KBM-7 (cell line): ENCODE measurements at places on chromosomes 2 and 18.

GRCh38 chr2:38284971-38285370, 92.1 kb downstream of the ATL2 start:
- DNase-seq, result peak; percentile 46

- DNase-seq, result no peak
These were observed 316.5 kb downstream of the MTX2 start for GRCh38 chr2:176585791-176586190.

- peak; percentile 86 for DNase-seq
These were observed 302.2 kb upstream of the STON1 start for GRCh38 chr2:48227617-48228344.

GRCh38 chr2:205995260-205995659, 90.7 kb downstream of the INO80D start:
- no peak for DNase-seq

- DNase-seq, result peak; percentile 79
These were observed 9.8 kb upstream of the INO80D start for GRCh38 chr2:206095536-206096332.

DNA sequence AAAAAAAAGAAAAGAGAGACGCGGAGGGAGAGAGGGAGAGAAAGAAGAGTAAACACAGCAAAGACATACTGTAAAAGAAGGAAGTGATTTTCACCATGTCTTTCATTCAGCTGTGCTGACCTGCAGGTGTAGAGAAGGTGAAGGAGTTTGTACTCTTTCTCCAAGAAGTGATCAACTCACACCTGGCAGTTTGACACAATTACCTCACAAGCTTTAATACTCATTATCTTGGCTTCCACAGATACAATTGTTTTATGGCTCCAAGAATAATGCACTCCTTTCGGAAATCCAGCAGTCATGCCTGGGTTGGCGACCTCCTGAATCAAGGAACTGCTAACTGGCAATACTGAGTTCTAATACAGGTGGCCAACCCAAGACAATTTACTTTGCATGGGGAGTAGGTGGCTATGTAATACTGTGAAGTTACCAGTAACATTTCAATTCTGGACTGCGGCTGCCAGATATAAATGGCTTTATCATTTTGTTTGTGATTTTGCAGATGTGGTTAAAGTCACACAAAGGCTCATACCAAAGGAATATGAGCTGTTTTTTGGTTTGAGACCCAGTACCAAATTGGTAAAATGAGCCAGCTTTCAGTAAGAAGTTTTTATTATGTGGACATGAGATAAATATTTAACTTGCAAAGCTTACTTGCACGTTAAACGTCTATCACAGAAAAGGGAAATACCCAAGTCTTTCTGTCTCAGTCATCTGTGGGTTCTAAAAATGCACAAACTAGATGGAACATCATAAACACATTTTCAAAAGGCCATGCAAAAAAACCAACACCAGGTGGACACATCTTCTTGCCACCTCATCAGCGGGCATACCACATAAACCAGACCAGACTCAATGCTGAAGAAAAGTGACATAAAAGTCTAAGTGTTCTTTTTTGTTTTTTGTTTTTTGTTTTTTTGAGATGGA, 69.3 kb downstream of the NCKAP5 start:
- DNase-seq, result no peak

GRCh38 chr2:181780657-181781056, 100.3 kb upstream of the NEUROD1 start:
- DNase-seq, result no peak

DNA sequence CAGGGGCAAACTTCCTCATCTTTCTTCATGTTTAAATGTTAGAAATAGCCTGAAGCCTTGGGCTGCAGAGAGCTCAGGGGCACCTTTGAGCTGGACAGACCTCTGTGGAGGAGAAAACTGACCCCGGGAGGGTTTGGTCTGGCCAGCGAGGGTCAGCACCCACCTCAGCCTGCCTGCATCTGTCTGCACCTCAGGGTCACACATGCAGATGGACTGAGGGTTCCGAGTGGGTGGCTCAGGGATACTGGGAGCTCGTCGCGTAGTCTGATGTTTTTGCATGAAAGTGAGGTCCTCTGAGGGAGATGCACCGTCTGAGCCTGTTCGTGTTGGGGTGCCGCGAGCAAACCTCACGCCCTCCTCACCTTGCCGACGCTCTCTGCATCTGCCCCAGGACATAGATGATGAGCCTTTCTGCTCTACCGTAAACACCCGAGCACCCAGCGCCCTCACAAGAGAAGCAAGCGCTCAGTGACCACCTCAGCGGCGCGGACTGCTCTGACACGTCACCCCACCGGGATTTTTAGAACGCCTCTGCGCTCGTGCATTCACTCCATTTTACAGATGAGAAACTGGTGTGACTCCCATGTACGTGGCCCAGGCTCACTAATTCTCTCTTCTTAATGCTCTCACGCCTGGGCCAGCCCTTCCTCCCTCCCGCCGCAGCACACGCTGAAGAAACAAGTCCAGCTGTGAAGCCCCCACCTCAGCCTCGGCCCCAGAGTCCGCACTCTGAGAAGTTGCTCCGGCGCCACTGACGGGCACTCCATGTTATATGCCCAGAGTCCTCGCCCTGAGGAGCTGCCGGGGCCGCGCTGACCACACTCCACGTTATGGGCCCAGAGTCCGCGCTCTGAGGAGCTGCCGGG, 9.5 kb downstream of the KCNG2 start:
- no peak for DNase-seq

DNA sequence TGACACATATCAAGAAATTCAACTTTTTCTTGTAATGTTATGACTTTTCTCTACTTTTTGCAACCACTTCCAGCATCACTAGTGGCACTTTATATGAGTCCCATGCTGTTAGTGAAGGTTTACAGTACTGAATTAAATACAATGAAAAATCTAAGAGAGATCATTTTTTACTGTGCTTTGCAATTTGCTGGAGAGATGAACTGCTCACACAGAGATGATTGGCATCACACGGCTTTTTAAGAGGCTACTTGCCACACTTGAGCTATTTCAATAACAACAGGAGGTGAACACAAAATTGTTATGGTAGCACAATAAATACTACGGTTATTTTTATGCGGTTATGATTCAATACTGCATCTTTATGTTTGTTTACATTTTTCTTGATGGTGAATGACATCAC, 88.9 kb downstream of the DAW1 start:
- no peak for DNase-seq

DNA sequence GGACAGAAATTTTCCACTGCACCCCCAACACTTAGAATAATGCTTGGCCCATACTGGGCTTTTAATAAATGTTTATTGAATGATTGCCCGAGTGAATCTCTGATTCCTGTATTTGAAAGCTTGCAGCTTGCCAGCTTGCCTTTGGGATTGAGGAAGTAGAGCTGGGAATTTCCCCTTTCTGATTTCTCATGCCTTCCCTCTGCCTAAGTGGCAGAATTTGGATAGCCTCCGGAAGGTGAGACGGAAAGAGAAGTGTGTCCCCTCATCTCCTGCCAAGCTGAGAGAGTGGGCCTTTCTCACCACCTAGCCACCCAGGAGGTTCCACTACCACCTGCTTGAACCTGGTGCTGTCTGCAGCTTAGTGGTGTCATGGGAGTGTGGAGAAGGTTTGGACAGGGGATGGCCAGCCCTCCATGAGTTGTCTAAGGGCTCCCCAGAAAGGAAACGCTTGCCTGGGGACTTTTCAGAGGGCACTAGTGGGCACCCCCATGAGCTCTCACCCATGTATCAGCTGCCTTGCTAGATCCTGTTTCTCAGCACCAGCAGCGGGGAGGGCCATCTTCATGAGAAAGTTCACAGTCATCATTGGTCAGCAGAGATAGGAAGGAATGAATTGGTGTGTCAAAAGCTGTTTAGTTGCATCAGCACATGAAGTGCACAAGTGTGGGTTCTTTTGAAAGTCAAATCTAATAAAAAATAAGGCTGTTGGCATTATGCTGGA, 8.6 kb upstream of the NCOA1 start:
- DNase-seq, result peak; percentile 14

- DNase-seq, result no peak
These were observed 867.3 kb downstream of the TRIB2 start for GRCh38 chr2:13584020-13584419.

DNA sequence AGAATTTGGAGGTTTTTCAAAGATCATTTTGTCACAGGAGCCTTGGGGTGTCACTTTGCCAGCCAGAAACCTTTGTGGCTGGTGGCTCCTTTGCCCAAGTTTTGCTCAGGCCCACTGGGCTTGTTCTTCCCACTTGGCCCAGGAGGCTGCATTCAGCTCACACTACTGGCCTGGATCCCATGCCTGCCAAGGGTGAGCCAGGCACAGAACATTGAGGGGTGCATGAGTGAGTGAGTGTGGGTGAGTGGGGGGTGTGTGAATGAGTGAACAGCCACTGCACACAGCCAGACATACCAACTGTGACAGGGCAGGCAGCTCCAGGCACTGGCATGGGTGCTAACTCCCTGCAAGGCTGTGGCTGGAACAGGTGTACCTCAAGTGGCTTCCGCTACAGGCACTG, 39.6 kb downstream of the FAM171B start:
- no peak for DNase-seq

DNA sequence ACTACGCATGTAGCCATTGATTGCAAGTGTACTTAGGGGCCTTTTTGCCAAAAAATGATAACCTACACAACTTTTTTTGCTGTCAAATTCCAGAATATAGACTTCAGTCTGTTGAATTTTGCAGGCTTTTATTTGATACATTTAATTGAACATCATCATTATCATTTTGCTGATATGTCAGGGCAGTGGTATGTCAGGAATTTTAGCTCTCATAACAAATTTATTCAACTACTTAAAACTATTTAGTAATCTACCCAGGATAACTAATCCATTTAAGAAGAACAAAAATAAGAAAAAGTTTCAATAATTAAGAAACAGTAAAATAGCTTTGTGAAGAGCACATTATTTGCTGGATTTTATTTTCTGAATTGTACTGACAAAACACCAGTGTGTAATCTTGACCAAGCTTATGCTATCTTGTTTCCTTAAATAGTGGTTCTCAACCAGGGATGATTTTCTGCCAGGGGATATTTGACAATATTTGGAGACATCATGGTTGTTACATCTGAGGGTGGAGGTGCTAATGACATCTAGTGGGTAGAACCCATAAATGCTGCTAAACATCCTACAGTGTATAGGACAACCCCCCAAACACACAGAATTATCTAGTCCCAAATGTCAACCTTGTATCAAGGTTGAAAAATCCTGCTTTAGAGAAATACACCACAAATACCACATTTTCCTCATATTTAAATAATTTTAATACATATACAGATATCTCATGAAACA, 12.1 kb upstream of the TTN start:
- no peak for DNase-seq

- no peak for DNase-seq
These were observed 335.4 kb downstream of the DYSF start for GRCh38 chr2:71788601-71789240.

DNA sequence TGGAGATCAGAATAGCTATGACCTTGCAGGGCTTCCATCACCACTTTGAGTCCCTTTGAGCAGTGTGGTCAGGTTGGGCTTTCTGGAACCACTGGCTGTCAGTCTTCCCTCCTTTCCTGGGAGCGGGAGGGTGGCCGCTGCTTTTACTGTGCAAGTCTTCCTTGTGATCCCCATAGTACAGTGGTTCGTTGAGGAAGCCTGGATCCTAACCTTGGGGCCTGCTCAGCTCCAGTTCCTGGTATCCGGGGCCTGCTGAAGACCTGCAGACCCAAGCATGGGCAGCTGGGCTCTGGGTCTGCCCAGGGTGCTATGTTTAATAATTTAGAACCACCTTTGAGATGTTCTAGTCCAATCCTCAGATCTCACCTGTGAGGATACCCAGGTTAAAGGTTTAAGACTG, 104.2 kb downstream of the CLIP4 start:
- no peak for DNase-seq

DNA sequence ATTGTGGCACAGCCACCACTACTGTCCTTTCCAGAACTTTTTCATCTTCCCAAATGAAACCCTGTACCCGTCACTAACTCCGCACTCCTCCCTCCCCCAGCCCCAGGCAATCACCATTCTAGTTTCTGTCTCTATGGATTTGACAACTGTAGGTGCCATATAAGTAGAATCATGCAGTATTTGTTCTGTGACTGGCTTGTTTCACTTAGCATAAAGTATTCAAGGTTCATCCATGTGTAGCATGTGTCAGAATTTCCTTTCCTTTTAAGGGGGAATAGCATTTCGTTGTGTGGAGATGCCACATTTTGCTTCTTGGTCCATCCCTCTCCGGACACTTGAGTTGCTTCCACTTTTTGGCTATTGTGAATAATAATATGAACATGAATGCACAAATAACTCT, 842 bp upstream of the CKAP2L start:
- no peak for DNase-seq

DNA sequence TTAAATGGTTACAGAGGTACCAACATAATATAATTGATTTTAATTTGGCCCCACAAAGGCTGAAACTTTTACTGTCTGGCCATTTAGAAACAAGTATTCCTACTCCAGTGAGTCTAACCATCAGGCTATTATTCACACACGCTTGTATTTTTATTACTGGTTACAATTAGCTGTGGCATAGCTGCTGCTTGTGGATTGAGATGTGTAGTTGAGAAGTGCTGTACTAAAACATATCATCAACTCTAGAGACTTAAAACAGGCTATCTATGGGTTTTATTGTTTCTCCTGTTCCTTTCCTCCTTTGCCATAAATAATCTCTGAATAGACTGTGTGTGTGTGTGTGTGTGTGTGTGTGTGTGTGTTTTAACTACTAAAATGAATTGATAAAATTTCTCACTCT, 530.2 kb downstream of the CCDC85A start:
- no peak for DNase-seq
